ENCODE measurements at places on chromosomes 13 and 19.
A peak's percentile ranks its signal among the peaks of the same experiment; 100 is the strongest.

GRCh38 chr19:7870571-7871436 is 3.4 kb downstream of the PRR36 start:
- peak; percentile 10 for DNase-seq

DNA sequence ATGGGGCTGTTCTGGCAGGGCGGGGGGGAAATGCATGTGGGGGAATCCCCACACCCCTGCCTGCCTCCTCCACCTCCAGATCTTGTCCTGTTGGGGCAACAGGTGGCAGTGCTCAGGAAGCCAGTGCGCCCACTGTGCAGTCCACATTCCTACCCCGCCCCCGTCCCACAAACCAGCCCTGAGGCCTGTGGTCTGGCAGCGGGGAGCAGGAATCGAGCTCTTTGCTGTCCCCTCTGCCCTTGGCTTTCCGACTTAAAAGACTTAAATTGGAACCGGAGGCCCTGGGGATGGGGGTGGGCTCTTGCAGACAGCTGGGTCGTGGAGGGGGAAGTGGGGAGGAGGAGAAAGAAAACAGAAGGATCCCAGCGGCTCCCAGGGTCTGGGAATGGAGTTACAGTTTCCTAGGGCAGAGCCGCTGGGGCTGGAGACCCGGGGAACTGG is 4.3 kb downstream of the NANOS3 start:
- no peak for DNase-seq

GRCh38 chr13:110400786-110401533 is 93.9 kb downstream of the COL4A2 start:
- DNase-seq = no peak

DNA sequence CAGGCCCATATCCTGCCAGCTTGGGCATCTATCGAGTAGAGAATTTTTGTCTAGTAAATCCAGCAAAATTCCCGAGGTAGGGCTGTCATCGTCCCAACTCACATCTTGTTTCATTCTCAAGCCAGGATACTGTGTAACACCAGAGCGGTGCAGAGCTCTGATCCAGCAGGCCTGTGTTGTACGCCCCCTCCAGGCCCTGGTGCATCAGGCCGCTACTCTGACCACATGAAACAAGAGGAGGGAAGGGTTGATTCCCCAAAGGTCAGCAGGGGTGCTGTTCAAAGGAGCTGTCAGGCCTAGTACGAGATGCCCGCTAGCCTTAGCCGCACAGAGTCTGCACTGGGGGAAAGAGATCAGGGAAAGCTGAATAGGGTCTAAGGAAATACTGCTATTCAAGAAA is 276.0 kb downstream of the SLC7A1 start:
- DNase-seq = no peak

GRCh38 chr13:24081387-24081786 is 79.1 kb upstream of the SPATA13 start:
- DNase-seq = no peak

- no peak for DNase-seq
Observed at GRCh38 chr19:34480971-34481841, at the start of gene WTIP. Gene WTIP, plus strand, starts transcription at chr19:34481758. Its CDS starts 217 bp downstream, at chr19:34481975.

DNA sequence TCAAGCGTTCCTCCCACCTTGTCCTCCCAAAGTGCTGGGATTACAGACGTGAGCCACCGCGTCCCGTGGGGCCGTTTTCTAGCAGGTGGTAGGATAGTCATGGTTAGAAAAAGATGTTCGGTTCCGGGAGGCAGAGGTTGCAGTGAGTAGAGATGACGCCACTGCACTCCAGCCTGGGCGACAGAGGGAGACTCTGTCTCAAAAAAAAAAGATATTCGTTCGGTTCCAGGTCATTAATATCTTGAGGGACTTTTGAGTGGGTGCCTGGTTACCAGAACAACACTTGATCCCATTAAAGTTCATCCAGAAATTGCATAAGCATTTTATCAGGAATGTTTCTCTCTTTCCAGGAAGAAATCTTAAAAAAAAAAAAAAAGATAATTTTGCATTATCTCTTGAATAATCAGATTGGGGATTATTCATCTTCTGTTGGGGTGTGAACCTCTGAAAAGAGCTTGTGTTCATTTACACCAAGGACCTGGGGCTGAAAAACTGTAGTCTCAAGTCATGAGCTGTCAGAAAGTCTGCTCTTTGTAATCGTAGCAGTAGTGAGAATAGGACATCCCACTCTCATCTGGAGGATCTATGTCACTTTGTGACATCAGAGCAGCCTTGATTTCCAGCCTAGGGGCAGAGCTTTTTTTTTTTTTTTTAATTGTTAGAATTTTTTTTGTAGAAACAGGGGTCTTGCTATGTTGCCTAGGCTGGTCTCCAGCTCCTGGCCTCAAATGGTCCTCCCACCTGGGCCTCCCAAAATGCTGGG is 1.0 kb upstream of the ETHE1 start:
- no peak for DNase-seq

GRCh38 chr19:29487432-29487831 is 38.4 kb upstream of the VSTM2B start:
- no peak for DNase-seq

DNA sequence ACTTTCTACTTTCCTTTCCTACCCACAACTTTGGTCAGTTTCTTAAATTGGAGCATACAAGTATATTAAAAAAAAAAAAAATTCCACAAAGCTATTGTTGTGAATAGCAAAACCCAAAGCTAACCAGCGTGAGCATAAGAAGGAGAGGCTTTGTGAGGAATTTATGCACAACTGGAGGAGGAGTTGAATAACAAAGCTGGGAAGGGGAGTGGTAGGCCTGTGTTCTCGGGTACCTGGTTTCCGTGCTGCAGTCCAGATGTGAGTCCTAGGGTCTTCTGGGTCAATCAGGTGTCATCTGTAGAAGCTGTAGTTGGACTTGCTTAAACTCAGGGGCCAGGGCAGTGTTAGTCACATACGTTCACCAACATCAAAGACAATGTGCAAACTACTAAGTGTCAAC is 422.5 kb upstream of the SGCG start:
- DNase-seq = no peak

All from stimulated activated CD8-positive, alpha-beta memory T cell treated with anti-CD3 and anti-CD28 coated beads, Interleukin-7, amount 100 ng/mL, for 24 hours (primary cell).